ENCODE measurements at places on chromosomes 2 and 18.

- DNase-seq: no peak
Measured at GRCh38 chr18:63104868-63105267, 214.7 kb downstream of the BCL2 start.

- DNase-seq: no peak
Measured at GRCh38 chr18:24766376-24766775, 305.9 kb downstream of the HRH4 start.

DNA sequence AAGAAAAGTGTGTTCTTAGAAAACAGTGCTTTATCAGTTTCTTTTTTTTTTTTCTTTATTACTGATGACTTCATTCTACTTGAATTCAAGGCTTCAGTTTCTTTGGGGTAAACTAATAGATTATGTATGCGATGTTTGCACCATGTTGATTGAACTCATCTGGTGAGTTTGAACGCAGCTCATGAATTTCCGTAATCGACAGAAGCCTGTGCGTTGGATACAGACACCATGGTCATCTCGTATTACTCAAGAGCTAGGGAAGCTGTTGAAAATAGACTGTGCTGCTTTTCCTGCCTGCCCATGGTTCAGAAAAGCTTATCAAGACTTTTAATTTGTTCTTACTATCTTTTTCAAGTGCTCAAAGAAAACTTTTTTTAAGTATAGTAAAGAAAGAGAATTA lies 185.5 kb upstream of the NRP2 start:
- no peak for DNase-seq

DNA sequence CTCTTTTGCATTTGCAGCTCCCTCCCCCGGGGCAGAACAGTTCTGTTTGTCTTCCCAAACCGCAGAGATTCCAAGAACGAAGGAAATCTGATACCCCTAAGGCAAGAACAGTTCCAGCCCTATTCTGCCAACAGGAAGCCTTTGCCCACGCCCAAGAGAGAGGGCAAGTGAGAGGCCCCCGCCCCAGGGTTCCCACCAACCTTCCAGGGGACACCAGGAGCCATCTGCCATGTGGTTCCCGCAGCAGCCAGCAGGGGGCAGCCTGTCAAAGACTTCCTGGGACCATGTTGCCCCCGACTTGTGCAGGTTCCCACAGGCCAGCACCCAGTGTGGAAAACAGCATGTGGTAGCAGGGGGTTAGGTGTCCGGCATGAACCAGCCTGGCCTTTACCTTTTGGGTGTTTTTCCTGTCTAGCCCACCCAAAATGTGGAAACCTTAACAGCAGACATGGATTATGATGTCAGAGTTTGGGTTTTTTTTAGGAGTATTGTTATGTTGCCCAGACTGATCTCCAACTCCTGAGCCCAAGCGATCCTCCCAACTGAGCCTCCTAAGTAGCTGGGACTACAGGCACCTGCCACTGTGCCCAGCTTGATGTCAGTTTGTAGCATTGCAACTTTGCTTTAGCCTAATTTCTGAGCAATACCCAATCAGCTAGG lies 21.7 kb upstream of the EFHD1 start:
- DNase-seq: peak; percentile 78

GRCh38 chr2:192413812-192414681 lies 219.3 kb upstream of the TMEFF2 start:
- no peak for DNase-seq

DNA sequence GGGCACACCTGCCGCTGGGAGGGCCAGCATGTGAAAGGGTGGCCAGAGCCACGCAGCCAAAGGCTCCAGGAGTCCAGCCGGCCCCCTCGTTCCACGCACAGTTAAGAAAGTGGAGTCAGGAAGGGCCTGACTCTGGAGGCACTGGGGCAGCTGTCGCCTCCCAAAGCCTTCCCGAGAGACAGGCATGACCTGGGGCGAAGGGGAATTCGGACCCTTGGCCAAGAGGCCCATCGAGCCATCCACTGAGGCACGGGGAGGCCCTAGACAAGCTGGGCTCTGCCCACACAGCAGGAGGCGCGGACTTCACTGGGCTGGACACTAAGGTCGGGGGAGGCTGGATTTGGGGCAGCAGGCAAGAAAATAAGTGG lies 38.5 kb upstream of the SNED1 start:
- no peak for DNase-seq

GRCh38 chr2:109507217-109507616 lies 106.5 kb downstream of the SEPTIN10 start:
- no peak for DNase-seq

DNA sequence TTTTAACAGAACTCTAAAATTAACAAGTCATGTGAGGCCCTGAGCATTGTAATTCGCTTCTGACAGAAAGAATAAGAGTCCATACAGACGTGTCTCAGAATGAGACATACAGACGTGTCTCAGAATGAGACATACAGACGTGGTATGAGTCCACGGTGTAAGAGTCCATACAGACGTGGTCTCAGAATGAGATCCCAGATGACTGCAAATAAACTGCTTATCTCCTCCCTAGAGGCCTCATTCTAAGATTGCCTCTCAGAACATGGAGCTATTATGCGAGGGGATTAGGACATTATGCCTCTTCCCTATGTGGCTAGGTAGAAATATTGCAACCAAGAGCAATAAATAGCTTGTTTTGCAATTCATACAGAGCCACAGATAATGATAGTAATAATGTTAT lies 63.9 kb downstream of the NEB start:
- DNase-seq: no peak

DNA sequence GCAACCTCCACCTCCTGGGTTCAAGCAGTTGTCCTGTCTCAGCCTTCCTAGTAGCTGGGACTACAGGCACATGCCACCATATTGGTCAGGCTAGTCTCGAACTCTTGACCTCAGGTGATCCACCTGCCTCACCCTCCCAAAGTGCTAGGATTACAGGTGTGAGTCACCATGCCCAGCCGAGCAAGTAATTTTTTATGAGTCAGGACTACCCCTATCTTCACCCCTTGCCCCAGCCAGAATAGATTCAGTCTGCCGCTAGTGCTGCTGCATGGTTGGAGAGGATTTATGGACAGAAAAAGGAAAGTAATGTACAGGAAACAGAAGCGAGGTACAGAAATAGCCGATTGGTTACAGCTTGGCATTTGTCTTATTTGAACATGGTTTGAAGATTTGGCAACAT lies 48.9 kb downstream of the BMPR2 start:
- peak; percentile 26 for DNase-seq

- DNase-seq: peak; percentile 38
Measured at GRCh38 chr18:12283256-12283655, 24.8 kb upstream of the TUBB6 start.

DNA sequence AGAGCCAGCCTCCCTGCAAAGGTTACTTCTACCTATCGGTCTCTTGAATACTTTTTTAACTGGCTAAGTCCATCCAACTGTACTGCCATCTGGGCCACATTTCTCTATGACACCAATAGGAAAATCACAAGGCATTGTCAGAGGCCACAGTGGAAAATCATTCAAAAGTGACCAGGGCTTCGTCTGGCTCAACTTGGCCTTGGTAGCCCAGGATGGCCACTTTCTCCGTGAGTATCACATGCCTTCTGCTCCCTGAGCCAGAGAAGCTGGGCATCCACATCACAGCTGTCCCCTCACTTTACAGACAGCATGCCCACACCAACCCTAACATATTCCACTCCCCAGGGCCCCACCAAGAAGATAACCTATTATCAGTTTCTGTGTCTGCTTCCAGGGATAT lies 5.8 kb downstream of the CIB4 start:
- no peak for DNase-seq

GRCh38 chr2:171081649-171082111 lies 79.0 kb downstream of the TLK1 start:
- DNase-seq: no peak

All from RWPE1 (cell line).